ENCODE measurements at places on chromosomes 5 and 9. TPM values are rescaled to one million over a fixed set of nuclear protein-coding genes. Genes with fewer than 3 reads are reported as not detected.
A peak's percentile ranks its signal among the peaks of the same experiment; 100 is the strongest.

- no peak for DNase-seq
Observed at GRCh38 chr5:11384441-11385250, 519.6 kb downstream of the CTNND2 start.

DNA sequence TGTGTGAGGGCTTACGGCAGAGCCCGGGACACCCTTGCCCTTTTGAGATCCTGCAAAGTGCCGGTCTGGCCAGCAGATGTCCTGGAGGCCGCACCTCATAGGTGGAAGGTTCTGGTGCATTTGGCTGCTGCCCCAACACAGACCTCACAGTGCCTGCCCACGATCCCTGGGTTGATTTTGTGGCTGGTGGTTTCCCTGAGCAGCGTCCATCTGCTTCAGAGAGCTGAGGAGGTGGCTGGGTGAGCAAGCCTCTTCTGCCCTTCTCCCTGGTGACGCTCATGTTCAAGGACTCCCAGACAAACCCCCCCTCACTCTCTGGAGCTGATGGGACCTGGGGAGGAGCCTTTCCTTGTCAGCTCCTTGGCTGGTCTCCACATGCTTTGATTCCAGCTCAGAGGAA is 18.9 kb downstream of the BNIP1 start:
- no peak for DNase-seq

Gene SLC36A3
- total RNA-seq, result not detected

Gene PCDHAC2
- total RNA-seq, result not detected

DNA sequence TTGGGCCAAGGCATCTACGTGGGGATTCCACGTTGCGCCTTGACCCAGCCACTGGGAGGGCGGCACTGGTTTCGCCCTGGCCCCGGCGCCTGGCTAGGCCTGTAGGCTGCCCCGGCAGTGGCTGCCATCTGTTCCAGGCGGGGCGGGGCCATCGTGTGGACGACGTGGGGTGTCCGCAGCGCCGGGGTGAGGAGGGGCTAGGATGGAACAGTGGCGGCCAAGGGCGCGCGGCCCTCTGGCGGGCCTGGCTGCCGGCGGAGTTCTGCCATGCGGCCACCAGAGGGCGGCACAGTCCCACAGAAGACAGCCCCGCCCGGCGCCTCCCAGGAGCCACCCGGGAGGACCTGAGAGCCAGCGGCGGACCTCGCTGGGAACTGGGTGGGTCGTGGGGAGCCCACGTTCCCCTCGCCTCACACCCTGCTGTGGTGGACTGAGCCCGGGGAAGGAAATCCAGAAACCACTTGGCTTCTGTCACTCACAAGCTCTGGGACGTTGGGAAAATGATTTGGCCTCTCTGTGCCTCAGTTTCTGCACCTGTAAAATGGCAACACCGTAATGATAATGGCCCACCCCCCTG is 22.6 kb upstream of the RAPGEF1 start:
- DNase-seq, result peak; percentile 82

DNA sequence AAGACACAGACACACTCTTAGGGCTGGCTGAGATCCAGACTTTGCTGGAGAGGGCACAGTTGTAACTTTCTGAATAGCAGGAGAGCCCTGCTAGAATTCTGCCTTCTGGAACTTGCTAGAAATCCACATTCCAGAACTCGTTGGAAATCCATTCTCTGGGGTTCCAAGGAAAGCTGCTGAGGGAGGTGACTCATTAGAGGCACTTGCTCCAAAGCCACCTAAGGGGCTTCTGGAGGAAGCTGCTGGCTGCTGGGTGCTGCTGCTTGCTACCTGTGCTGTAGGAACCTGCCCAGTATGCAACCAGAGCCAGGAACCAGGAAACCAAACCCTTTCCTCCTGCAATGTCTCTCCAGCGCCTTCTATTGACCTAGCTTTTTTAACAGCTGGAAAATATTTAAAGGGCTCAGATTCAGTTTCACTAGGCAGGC is 4.1 kb upstream of the TLE4 start:
- no peak for DNase-seq

Gene ARAP3
- 3.0 TPM for total RNA-seq

GRCh38 chr9:37340961-37341360 is 81.5 kb upstream of the GRHPR start:
- no peak for DNase-seq

- DNase-seq, result no peak
Observed at GRCh38 chr9:117733465-117733864, 29.3 kb downstream of the TLR4 start.

Gene BHMT2
- not detected for total RNA-seq

DNA sequence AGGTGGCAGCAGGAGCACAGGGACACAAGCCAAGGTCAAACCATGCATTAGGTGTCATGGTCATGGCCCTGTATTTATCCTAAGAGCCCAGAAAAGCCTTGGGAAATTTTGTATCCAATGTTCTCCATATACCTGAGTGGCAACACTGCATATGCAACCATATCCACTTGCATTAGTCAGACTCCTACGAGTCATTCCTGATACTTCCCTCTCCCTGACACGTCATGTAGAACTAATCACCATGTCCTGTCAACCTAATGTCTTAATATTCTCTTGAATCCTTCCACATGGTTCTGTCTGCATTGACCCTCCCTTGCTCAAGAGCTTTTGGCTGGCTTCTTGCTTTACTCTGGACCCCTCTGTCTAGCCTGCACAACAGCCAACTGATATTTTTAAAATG is 9.4 kb downstream of the SCGB3A2 start:
- no peak for DNase-seq

Gene GDNF
- total RNA-seq, result not detected

GRCh38 chr9:71179183-71179582 is 57.8 kb upstream of the TRPM3 start:
- DNase-seq, result no peak

GRCh38 chr9:3692606-3693005 is 166.8 kb upstream of the RFX3 start:
- DNase-seq, result no peak

GRCh38 chr9:124934290-124934689 is 6.6 kb downstream of the GOLGA1 start:
- DNase-seq, result peak; percentile 71

GRCh38 chr9:8400378-8400777 is 600.8 kb upstream of the DMAC1 start:
- no peak for DNase-seq

DNA sequence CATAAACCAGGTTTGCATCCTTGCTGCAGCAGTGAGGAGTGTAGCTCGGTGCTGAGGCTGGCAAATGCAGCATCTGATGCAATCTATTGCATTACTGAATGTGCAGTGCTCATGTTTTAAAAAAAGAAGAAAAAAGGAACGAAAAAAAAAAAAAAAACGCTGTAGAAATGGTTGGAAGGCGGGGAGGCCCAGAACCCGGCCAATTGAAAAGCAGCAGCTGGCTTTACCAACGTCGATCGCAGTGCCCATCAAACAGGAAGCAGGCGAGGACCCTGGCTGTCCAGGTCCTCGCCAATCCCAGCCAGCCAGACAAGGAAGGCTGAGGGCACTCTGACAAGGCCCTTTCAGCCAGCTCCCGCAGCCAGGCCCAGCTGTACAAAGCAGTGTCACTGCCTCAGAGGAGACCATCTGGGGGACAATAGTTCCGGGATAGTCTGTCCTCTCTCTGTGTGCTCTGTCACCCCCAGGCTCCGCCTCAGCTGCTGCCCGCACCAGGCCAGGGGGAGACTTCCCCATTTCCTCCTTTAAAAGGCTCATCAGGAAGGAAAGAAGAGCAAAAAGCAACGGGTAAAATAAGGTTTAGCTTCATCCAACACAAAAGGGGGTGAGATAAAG is 21.8 kb upstream of the CPEB4 start:
- no peak for DNase-seq

DNA sequence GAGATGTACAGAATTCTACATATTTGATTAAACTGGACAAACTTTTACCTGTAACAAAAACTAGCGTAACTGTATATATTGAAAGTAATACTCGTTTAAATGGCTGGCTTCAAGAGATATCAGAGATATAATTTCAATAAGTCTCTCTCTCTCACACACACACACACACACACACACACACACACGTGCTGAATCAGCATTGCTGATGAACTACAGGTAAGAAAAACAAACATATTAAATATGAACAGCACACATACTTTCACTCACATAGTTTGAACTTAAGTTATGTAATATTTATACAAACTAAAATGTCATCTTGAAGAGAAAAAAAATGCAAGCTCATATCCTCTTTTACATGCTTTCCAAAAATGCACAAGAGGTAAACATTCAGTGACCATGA is 145.4 kb downstream of the BNC2 start:
- DNase-seq, result no peak

Gene TMEFF1
- total RNA-seq, result not detected

Gene LRRC19
- not detected for total RNA-seq

Gene FGD3
- 167 TPM for total RNA-seq

DNA sequence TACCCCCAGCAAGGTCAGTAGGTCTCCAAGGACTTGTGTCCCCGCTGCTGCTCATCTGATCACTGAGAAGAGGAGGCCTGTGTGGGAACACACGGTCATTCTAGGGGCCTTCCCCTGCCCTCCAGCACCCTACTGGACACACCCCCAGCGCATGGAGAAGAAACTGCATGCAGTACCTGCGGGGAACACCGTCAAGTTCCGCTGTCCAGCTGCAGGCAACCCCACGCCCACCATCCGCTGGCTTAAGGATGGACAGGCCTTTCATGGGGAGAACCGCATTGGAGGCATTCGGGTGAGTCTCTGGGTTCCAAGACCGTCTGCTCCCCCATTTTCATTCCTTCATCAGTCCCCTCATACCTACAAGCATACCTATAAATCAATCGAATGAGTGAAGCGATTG is 4.1 kb downstream of the FGFR4 start:
- no peak for DNase-seq

Gene CREB3
- 20.7 TPM for total RNA-seq

Gene ROPN1L
- total RNA-seq, result 0.34 TPM

GRCh38 chr5:154513669-154514084 is 35.6 kb upstream of the HAND1 start:
- DNase-seq, result no peak

- no peak for DNase-seq
Observed at GRCh38 chr9:98884849-98885248, 58.9 kb upstream of the COL15A1 start.

Gene GALNT12
- total RNA-seq, result 4.4 TPM

Gene PCDHB8
- total RNA-seq, result not detected

DNA sequence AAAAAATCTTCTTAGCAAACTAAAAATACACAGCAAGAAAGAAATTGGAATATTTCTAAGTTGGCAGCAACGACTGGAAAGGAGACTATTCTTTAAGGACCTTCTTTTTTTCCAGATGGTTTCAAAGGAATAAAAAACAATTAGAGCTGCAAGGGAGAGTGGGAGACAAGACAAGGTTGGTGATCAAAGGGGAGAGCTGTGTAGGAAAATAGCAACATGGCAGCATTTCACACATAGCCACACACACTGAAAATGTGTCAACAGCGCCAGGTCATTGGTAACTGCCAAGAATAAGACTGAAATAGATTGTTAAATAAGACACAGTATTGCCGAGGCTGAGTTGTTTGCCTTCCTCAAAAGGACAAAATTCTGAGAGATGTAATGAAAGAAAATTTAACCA is 88.1 kb upstream of the TLE1 start:
- no peak for DNase-seq

Gene SPATA6L
- 1.2 TPM for total RNA-seq

DNA sequence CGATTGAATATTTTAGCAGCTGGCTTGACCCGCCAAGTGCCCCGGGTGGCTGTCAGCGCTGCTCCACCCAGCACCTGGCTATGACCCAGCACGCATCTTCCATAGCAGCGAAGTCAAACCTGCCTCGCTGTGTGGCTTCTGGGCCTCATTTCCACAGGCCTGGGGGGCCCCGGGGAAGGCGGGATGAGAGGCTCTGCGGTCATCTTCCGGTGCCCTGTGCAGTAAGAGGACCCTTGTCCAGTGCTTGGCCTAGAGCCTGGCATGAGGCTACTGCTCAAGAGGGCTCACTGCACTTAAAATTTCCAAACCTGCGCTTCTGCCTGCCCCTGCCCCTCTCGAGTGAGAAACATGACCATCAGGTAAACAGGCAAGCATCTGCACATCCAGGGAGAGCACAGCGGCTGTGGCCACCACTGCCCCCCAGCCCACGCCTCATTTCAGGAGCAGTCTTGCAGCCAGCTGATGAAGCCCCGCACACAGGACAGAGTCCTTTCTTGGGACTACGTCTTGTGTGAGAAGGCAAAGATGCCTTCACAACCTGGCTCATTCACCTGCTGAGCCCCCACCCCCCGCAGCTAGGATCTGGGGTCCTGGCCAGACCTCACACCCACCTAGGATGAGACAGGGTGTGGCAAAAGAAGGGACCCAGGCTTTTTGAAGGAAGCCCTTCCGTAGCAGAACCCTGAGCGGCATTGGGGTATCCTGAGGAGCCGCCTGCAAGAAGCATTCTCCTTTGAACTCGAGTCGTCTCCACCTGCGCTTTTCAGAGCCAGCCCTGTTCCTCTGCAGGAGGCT is 69.5 kb upstream of the UNC5A start:
- no peak for DNase-seq

Gene FCN1
- total RNA-seq, result 2.2 TPM

DNA sequence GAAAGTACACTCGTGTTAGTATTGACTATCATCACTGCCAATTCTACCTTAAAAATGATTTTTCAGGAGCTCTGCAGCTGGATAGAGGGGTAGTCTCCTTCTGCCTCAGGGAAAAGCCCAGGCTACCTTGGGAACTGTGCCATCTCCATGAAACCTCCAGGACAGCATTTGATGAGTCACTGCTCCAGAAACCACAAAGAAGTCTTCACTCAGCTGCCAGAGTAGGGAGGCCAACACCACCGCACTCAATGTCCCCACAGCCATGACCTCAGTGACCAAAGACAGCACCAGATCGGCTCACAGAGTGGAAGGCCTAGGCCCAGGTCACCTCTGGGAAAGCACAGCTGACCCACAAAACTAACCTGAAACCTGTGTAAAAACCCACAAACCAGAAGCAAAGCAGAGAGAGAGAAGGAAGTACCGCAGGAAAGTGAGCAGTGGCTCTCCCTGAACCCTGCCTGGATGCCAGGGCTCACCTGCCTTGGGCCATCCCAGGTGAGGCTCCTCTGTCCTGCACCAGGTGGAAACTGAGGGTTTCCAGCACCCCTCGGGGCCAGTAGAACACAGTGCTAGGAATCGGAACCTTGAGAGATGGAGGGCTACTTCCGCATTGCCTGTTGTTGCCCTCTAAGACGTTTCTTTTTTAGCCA is 30.0 kb downstream of the S1PR3 start:
- DNase-seq, result no peak

GRCh38 chr5:150731669-150732242 is 27.1 kb downstream of the DCTN4 start:
- DNase-seq, result no peak

GRCh38 chr5:135190416-135191083 is 156.5 kb upstream of the PITX1 start:
- DNase-seq, result peak; percentile 15

Gene RNF180
- not detected for total RNA-seq

- DNase-seq, result no peak
Observed at GRCh38 chr9:106889061-106889590, 26.2 kb downstream of the ZNF462 start.

Gene C9orf50
- not detected for total RNA-seq

- DNase-seq, result no peak
Observed at GRCh38 chr5:45109636-45110035, 300.9 kb downstream of the MRPS30 start.

Gene COL5A1
- not detected for total RNA-seq

Measured in B cell (primary cell).